Tibial nerve (tissue), 4 donors: ENCODE measurements at places on chromosomes 7 and 10.

- no peak for DNase-seq
These were observed 94.1 kb upstream of the ARMC3 start for GRCh38 chr10:22833781-22834180.

DNA sequence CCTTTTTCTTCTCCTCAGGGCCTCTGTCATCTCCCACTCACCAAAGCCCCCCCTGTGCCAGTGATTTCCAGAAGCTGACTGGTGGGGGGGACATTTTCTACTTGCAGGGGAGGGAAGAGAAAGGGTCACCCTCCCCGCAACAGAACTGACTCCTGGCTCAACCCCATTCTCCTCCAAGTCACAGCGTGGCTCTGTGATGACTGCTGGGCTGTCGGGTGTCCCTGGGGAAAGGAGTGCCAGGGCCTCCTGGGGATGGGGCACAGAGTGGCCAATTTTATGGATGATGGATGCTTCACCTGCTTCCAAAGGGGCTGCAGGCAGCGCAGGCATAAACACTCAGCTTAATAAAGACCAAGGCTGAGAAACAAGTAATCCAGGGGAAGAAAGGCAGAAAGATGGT, 523.0 kb downstream of the PTPRN2 start:
- DNase-seq = no peak

DNA sequence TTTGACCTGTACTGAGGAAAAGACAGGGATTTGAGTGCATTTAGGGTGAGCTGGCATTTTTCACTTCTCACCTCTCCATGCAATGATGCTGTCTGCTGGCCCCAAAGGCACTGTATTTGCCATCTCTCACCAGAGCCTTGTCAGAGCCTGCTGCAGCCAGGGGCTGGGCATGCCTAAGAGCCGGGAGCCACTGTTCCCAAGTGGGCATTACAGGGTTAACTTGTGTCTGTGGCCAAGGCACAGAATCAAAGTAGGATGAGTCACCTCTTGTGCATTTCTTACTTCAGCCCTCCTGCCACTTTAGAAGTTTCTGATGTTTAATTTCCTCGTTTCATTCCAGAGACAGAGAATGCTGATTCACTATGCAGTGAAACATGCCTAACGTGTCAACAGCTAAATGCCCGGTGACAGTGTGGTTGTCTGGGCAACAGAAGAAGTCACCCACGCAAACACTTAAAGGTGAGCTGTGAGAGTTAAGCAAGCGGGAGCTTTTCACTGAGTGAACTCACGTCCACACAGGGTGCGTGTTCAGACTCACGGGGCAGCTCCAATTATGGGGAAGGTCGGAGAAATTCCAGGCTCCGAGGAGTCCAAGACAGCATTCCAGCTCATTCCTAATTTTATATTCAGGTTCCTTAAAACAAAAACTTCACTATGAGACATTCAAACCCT, 57.1 kb upstream of the IGFBP3 start:
- DNase-seq = no peak

DNA sequence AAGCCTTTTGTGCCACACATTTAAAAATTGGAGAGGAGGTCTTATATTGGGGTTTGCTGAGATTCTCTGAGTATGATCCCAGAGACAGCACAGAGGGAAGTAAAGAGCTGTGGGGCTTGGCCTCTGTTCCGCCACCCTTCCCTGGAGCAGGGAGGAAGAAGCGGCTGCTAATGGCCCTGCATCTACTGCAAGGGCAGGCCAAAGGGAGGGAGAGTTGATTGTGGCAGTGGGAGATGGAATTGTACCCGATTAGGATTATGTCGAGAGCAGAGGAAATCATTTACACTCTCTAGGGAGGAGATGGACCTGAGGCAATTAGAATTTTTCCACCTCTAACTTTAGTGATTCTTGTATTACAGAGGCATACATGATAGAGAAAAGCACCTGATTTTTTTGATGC, 28.8 kb downstream of the CYP17A1 start:
- DNase-seq = no peak

GRCh38 chr7:20438694-20439376, 108.1 kb downstream of the ITGB8 start:
- DNase-seq = no peak

DNA sequence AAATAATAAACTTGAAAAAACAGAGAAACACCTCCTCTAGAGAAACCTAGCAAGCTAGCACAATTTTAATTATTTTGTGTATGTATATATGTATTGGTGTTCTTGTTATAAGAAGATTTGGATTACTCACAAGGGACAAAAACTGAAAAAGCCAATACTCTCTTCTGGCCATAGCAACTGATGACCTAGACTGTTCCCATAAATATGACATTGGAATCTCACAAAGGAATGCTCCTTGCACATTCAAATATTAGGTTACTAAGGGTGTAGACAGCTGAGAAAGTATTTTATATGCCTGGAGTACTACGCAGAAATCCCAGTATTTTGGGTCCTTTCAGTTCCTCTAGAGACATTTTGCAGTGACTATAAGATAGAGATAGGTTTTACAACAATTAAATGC, 279.4 kb downstream of the FZD1 start:
- no peak for DNase-seq

- no peak for DNase-seq
These were observed 127.5 kb downstream of the DNAJB6 start for GRCh38 chr7:157464111-157464970.

DNA sequence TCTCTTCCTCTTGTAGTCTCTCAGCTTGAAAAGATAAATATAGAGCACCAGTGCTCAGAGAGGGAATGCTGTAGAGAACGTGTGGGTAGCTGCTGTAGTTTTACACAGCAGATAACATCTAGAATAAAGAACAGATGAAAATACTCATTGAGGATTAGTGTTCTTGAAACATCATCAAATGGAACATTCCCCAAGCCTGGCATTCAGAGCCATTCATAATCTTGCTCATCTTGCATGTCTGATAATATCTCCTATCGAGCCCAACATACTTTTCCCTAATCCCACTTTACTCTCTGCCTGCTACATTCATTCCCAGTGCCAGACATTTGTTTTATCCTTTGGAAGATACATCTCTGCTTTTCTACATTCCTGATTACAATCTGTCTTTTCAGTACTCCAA, 35.2 kb downstream of the MCU start:
- DNase-seq = no peak
